ENCODE measurements at places on chromosomes 7 and 10. TPM values are rescaled to one million over a fixed set of nuclear protein-coding genes. Genes with fewer than 3 reads are reported as not detected.

DNA sequence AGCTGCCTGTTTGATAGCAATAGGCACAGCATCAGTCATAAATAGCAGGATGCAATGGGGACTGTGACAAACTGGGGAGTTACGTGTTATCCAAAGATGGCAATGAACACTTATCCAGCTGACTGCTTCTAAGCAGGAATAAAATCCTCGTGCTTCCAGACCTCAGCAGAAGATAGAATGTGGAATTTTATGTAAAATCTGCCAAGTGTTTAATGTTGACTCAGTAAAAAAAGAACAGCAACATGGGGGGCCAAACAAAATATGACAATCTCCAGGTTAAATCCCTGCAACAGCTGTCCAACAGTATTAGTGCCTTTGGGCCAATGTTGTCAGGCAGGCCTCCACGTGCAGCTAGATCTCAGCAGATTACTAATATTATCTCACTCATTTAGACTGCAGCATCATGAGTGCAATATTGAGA lies 127.3 kb downstream of the SEMA3C start:
- no peak for DNase-seq

- DNase-seq, result no peak
These were observed 101.9 kb downstream of the HIBADH start for GRCh38 chr7:27560706-27561235.

- no peak for DNase-seq
These were observed 61.8 kb downstream of the TACC2 start for GRCh38 chr10:122050811-122051210.

- no peak for DNase-seq
These were observed 238.9 kb downstream of the TNS3 start for GRCh38 chr7:47343061-47343455.

GRCh38 chr7:56447864-56448693 lies 331.9 kb upstream of the NUPR2 start:
- no peak for DNase-seq

PPRC1 gene
- total RNA-seq, result 115 TPM

DNA sequence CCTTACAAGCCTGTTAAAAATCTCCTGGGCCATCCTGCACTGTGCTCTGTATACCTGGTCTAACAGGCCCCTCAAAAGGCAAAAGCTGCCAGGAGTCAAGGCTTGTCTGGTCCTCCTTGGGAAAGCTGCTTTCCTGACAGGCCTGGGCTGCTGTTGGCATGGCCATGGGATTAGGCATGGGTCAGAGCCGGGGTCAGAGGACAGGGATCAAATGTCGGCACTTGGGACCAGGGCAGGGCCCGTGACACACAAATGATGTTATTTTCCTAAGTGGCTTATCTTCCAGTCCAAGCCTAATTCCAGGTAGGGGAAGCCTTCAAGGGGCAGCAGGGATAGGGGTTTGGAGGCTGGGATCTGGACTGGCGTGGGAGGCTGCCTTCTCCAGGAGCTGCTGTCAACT lies 191.5 kb upstream of the GPR26 start:
- no peak for DNase-seq

DNA sequence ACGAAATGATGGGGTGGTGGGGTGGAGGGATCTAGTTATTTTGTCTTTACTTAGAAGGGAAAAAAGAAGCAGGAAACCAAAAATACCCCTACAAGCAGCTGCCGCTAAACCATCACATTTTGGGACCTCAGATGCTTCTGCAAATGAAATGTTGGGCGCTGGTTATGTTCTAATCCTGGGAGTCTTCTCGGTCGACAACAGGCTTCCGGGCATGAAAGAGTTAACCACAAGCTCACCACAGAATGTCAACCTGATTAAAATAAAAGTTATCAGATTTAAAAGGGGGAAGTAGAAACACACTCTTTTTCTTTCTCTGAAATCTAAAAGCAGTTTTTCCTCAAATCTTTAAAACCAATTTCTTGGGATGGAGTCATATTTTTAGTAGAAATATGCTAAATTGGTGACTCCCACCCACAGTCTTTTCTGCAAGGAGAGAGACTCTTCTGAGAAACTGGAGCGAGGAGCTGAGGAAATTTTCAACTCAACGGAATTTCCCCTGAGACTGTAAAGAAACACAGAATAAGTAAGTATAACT lies 16.8 kb downstream of the IL2RA start:
- no peak for DNase-seq

TBC1D12 gene
- total RNA-seq, result 0.73 TPM
